ENCODE measurements at places on chromosomes 2 and 18.

GRCh38 chr2:232980683-232981082 lies 32.4 kb downstream of the NGEF start:
- H3K4me1 ChIP-seq: no peaks in the 10 kb centered on the region
- DNase-seq: no peak
- peaks cover 4% of the 10 kb centered on the region for H3K36me3 ChIP-seq
- H3K4me3 ChIP-seq: no peak overlapping the region
- peaks cover 48% of the 10 kb centered on the region for H3K27me3 ChIP-seq
- H3K27ac ChIP-seq: no peak overlapping the region

DNA sequence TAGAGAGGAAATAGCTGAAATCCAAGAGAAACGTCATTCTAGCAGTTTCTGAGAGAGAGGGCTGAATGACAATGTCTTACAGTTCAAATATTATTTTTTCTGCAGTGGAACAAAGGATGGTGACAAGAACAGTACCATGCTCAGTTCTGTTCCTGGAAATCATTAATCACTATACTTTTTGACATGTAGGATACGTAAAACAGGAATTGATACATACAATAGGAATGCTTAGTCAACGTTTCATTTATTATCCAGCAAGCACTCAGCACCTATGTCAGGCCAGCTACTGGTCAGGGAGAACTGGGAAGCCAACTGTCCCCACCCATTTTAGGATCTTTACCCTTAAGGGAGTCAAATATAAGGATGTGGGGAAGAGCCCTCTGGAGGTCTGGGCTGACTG lies 114.7 kb downstream of the DHRS9 start:
- peaks cover 36% of the 10 kb centered on the region for H3K27me3 ChIP-seq
- H3K27ac ChIP-seq: no peak overlapping the region
- no peak overlapping the region for H3K4me3 ChIP-seq
- DNase-seq: no peak
- no peaks in the 10 kb centered on the region for H3K36me3 ChIP-seq
- no peaks in the 10 kb centered on the region for H3K4me1 ChIP-seq

DNA sequence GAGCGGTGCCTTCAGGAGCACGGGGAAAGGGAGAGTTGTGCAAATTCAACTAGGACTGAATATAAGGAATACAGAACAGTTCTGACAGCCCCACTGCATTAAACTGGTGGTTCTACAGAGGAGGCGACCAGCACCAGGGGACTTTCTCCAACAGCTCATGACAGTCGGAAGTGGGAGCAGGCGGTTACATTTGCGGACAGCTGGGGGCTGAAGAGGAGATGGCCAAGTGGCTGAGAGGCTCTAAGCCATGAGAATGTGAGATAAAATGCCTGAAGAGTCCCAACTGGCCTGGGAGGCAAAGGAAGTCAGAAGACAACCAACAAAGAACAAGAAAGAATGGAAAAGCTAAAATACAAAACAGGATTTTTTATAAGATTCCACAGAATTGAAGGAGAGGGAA lies 141.3 kb downstream of the L3MBTL4 start:
- no peaks in the 10 kb centered on the region for H3K27me3 ChIP-seq
- H3K36me3 ChIP-seq: no peaks in the 10 kb centered on the region
- H3K27ac ChIP-seq: no peak overlapping the region
- DNase-seq: no peak
- no peaks in the 10 kb centered on the region for H3K4me1 ChIP-seq

GRCh38 chr2:61679096-61679495 lies 140.9 kb upstream of the XPO1 start:
- no peak overlapping the region for H3K4me3 ChIP-seq
- no peaks in the 10 kb centered on the region for H3K27me3 ChIP-seq
- no peaks in the 10 kb centered on the region for H3K36me3 ChIP-seq

DNA sequence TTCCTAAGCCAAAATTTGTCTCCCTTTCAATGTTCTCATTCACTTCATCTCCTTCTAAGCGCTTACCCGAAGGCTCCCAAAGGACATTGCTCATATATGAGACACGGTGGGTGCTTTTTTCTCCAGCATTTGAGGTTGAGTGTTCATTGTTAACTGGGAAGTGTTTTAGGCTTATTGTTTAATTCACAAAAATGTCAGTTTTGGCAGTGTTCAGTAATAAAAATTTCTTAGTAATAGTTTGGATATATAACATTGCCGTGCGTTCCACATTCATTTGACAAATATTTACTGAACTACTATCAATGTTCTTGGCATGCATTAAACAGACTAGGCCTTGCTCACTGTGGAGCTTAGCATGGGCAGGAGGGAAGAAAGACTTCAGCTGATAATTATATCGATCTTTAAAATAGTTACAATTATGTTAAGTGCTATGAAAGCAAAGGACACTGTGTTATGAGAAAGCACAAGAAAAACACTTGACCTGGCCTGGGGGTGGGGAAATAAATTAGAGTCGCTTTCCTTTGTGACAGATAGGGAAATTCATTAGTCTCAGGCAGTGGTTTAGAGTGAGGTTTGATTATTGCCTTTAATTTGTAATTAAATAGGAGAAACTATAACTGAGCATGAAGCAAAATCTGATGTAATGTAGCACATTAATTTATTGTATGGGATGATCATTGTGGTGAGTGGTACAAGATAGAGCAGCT lies 82.2 kb upstream of the DOCK10 start:
- peaks cover 4% of the 10 kb centered on the region for H3K4me1 ChIP-seq
- no peak overlapping the region for H3K4me3 ChIP-seq
- no peaks in the 10 kb centered on the region for H3K36me3 ChIP-seq
- no peak for DNase-seq

DNA sequence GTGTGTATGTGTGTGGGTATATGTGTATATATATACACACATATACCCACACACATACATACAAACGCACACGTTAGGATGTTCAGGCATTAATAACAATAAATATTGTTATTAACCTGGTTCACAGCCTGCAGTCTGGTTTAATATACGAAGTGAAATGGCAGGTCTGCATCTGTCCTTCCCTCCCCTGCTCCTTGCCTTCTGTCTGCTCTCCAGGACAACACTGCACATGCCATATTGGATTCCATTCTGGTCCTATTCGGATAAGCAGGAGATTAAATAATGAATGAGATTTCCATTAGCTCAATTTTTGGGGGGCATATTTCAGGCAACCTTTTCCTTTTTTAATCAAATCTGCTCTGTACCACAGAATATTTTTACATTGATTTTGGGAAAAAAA lies 158.0 kb downstream of the CELF4 start:
- no peak overlapping the region for H3K27ac ChIP-seq
- no peak overlapping the region for H3K4me3 ChIP-seq
- no peaks in the 10 kb centered on the region for H3K36me3 ChIP-seq
- H3K27me3 ChIP-seq: no peaks in the 10 kb centered on the region

GRCh38 chr2:3257166-3257565 lies 120.5 kb downstream of the EIPR1 start:
- no peak for DNase-seq
- H3K36me3 ChIP-seq: peaks cover 7% of the 10 kb centered on the region
- H3K4me3 ChIP-seq: no peak overlapping the region
- no peak overlapping the region for H3K27ac ChIP-seq

- no peaks in the 10 kb centered on the region for H3K36me3 ChIP-seq
- H3K27me3 ChIP-seq: no peaks in the 10 kb centered on the region
- DNase-seq: no peak
- no peak overlapping the region for H3K27ac ChIP-seq
Measured at GRCh38 chr2:4502230-4502843, 799.0 kb downstream of the DCDC2C start.

- no peaks in the 10 kb centered on the region for H3K36me3 ChIP-seq
- H3K27me3 ChIP-seq: no peaks in the 10 kb centered on the region
- peaks cover 26% of the 10 kb centered on the region for H3K4me1 ChIP-seq
- no peak overlapping the region for H3K27ac ChIP-seq
Measured at GRCh38 chr18:48798334-48799245, 152.2 kb downstream of the SMAD7 start.

DNA sequence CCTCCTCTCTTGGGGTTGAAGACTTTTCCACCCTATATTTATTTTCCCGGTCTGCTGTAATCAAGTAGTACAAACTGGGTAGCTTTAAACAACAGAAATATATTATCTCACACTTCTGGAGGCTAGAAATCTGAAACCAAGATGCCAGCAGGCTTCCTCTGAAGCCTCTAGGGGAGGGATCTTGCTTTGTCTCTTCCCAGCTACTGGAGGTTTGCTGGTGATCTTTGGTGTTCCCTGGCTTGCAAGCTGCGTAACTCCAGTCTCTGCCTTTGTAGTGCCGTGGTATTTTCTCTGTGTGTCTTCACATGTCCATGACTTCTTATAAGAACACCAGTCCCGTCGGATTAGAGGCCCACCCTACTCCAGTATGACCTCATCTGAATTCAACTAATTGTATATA lies 44.4 kb downstream of the MYO3B start:
- DNase-seq: no peak
- H3K36me3 ChIP-seq: no peaks in the 10 kb centered on the region
- H3K4me1 ChIP-seq: no peaks in the 10 kb centered on the region
- no peaks in the 10 kb centered on the region for H3K27me3 ChIP-seq
- no peak overlapping the region for H3K27ac ChIP-seq
- no peak overlapping the region for H3K4me3 ChIP-seq

- H3K27ac ChIP-seq: peak overlapping the region; percentile 99
- H3K4me3 ChIP-seq: peak overlapping the region; percentile 96
- H3K27me3 ChIP-seq: no peaks in the 10 kb centered on the region
Measured at GRCh38 chr2:71069376-71069775, 928 bp downstream of the NAGK start.

- no peak for DNase-seq
- no peaks in the 10 kb centered on the region for H3K36me3 ChIP-seq
- H3K4me3 ChIP-seq: no peak overlapping the region
- H3K4me1 ChIP-seq: no peaks in the 10 kb centered on the region
- H3K27me3 ChIP-seq: no peaks in the 10 kb centered on the region
Measured at GRCh38 chr18:22191346-22191695, 21.9 kb downstream of the GATA6 start.

- no peak overlapping the region for H3K27ac ChIP-seq
- H3K36me3 ChIP-seq: peaks cover 3% of the 10 kb centered on the region
- H3K4me3 ChIP-seq: no peak overlapping the region
Measured at GRCh38 chr2:172357442-172357841, 69.9 kb upstream of the ITGA6 start.

GRCh38 chr18:49778826-49779465 lies 34.4 kb downstream of the ACAA2 start:
- H3K36me3 ChIP-seq: peaks cover 15% of the 10 kb centered on the region
- no peak overlapping the region for H3K27ac ChIP-seq
- peaks cover 20% of the 10 kb centered on the region for H3K4me1 ChIP-seq
- no peak overlapping the region for H3K4me3 ChIP-seq

DNA sequence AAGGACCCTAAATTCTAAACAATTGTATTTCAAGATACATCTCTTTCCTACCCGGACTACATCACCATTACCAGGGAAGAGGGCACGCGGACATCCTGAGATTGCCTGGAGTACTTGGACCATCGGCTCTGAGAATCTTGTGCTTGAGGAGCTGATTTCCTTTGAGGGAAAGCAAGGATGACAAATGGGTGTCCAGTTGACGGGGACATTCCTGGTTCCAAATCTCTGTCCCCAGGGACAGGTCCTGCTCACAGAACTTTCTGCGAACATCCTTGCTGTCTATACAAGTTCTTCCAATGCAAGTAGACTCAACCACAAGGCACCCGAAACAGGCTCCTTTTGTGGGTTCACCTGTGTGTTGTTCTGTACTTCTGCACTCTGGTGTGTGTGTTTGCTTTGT lies 289.5 kb upstream of the MYT1L start:
- no peak overlapping the region for H3K27ac ChIP-seq
- no peaks in the 10 kb centered on the region for H3K4me1 ChIP-seq
- no peak overlapping the region for H3K4me3 ChIP-seq
- DNase-seq: no peak

DNA sequence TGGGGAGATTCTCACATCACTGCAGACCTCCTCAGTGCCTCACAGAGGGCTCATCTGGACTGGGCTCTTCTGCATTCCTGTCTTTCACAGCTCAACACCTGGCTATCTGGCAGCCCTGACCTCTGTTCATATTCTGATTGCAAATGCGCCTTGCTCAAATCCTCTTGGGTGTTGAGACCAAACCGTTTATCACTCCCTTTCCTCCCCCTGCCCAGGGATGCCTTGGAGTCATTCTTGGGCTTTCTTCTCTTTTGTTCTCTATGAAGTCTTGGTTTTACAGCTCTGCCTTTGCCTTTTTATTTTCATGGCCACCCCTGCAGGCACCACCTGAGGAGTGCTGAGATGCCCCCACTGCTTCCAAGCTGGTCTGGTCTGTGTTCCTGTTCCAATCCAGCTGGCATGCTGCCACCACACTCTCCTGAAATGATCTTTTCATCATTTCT lies 26.3 kb downstream of the TUBB6 start:
- no peaks in the 10 kb centered on the region for H3K27me3 ChIP-seq
- no peaks in the 10 kb centered on the region for H3K4me1 ChIP-seq
- no peak overlapping the region for H3K4me3 ChIP-seq
- peak overlapping the region; percentile 35 for H3K27ac ChIP-seq

DNA sequence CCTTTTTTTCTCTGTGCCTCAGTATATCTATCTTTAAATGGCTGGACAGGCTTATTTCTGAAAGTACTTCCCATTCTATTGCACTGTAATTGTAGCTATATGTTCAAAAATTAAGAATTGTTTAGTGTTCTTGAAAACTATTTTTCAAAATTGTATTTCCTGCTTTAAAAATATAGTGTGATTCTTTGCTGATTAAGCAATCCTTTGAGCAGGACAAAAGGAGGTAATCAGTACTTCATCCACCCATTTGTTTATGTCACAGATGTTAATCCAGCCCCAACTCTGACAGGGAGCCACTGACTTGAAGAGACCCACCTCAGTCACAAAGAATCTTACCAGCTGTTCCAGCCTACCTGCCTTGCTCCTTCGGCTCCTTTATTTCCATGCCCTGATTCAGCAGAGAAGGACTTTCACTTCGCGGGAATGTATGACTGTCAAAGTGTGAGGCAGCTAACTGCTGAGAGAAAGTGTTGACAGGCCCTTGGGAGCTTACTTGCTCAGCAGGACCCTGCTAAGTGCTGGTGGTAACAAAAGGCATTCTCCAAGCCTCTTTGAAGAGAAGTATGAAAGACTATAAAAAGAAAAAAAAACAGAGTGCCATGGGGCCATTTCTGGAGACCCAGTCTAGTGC lies 393.3 kb upstream of the CYRIA start:
- H3K4me1 ChIP-seq: no peaks in the 10 kb centered on the region
- no peak for DNase-seq
- H3K4me3 ChIP-seq: no peak overlapping the region

DNA sequence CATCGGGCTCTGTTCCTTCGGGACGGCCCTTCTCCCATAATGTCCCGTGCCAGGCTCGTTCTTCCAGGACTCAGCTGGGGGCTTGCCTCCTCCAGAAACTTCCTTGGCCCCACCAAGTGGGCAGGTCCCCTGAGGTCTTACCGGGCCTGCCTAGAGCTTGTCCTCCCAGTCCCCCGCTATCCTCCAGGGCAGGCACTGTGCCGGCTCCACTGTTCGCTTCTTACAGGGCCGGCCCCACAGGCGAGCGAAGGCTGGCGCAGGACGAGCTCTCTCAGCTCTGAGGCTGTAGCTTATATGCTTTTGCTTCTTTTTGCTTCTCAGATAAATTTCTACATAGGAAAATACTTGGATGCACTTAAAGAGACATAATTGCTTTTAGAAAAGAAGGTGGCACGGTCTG lies 229.4 kb downstream of the TWIST2 start:
- no peaks in the 10 kb centered on the region for H3K27me3 ChIP-seq
- no peak overlapping the region for H3K4me3 ChIP-seq
- no peaks in the 10 kb centered on the region for H3K4me1 ChIP-seq
- peaks cover 69% of the 10 kb centered on the region for H3K36me3 ChIP-seq
- H3K27ac ChIP-seq: no peak overlapping the region
- no peak for DNase-seq

Data from effector memory CD8-positive, alpha-beta T cell (primary cell).